ENCODE measurements at places on chromosomes 4 and X.

DNA sequence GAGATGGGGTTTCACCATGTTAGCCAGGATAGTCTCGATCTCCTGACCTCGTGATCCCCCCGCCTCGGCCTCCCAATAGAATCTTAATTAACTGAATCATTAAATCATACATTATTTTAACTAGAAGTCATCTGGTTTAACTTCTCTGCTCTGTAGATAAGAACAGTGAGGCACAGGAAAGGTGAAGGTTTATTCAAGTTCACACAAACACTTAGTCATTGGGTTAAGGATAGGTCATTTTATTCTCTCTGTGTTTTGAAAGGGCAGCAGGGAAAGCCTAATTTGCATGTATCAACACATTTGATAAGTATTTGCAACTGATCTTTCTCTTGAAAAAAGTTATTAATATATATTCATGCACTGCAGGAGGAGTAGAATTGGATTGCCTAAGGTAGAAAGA, 1.1 kb upstream of the ETNPPL start:
- DNase-seq: no peak

- DNase-seq: no peak
Measured at GRCh38 chrX:112734290-112734689, 54.6 kb upstream of the LHFPL1 start.

- no peak for DNase-seq
Measured at GRCh38 chr4:138062929-138063328, 179.2 kb downstream of the SLC7A11 start.

GRCh38 chrX:23731951-23732350, 11.1 kb downstream of the ACOT9 start:
- no peak for DNase-seq
